Fibroblast of skin of back (primary cell): ENCODE measurements at places on chromosomes 7 and 10.

DNA sequence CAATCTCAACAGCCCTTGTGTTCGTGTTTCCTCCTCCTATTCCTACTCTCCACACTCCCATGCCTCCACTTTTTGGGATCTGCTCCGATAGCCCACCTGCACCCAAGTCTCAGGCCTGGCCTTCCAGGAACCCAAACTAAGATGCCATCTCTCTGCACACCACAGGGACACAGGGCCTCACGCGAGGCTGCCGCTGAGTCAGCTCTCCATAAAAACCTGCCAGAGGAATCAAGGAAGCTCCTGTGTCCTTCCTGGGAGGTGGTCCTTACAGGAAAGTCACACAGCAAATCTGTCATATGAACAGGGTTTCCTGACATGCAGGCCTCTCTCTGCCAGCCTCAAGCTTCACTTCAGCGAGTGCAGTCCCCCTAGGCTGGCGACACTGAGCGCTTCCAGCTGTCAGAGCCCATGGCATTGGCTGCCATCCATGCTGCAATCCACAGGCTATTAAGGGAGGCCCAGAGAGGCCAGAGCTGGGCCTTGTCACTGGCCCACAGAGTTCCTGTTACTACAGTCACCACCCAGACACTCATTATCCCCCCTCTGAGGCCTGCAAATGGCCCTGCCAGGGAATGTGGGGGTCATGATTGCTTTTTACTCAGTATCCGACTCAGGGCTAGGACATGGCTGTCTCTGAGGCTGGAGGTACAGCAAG lies 151.4 kb downstream of the OAT start:
- peak; percentile 56 for DNase-seq

- no peak for DNase-seq
Observed at GRCh38 chr7:33964417-33965182, 59.3 kb downstream of the BMPER start.

DNA sequence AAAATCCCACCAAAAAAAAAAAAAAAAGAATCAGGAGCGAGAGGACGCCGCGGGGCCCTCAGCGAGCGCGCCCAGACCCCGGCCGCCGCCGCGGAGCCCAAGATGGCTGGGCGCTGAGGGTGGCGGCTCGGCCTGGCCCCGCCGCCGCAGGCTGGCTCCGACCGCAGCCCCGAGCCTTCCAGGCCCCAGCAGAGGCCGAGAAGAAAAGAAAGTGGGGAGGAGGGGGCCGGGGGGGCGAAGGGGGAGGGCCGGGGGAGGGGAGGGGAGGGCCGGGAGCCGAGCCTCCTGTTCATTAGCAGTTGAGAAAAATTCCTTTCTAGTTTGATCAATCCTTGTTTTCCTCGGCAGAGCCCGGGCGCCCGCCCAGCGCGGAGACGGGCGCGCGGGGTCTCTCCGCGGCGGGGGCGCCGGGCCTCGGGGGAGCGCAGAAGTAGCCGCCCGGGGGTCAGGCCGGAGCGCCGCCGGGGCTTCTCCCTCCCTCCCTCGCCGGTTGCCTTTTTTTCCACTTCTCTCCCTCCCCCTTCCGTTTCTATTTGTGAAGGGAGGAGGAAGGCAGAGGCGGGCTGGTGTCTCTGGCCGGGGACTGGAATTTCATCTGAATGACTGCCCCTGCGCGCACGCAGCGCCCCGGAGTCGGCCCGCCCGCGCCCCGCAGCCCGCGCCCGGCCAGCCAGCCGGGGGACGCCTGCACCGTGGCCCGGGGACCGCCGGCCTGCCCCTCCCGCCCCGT lies 778 bp upstream of the TRIM8 start:
- peak; percentile 87 for DNase-seq

DNA sequence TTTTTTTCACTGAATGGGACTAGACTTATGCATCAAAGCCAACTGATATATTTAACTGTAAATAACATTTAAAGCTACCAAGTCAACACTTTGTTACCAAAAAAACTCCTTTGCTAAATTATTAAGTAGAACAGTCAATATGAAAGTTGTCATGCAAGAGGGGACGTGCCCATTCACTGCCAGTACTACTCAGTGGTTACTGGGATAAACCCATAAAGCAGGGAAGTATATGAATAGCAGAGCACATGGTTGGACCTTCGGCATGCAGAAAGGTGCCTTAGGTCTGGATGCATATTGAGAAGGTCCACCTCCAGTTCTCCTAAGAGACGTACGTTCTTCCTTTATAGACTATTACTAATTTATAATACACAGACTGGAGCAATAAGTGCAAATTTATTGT lies 120.1 kb downstream of the SVOPL start:
- DNase-seq, result no peak

DNA sequence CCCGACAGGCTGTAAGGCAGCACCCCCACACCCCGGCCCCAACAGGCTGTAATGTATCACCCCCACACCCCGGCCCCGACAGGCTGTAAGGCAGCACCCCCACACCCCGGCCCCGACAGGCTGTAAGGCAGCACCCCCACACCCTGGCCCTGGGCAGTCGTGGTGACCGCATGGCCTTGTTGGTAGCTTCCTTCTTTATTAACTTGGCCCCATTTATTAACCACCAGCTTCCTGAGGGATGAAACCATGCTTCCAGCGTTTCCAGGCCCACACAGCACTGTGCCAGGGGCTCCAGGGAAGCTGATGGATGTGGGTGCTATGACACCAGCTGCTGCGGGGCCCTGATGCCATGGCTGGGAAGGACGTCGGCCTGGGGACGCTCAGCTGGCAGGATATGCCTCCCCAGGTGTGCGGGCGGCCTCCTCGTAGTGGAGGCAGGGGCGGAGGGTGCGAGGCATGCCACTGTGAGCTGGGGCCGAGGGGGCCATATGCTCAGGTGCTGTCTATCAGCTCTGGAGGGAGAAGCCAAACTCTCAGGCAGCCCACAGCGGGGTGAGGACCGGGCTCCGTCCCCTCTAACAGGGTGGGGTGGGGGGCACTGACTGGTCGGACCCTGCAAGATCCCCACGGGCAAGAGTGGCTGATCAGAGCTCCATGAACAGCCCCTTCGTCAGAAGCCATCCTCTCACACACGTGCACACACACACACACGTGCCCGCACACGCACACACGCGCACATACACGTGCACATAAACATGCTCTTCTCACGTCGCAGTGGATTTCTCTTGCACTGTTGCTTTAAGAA lies 311.0 kb downstream of the PTPRN2 start:
- no peak for DNase-seq

DNA sequence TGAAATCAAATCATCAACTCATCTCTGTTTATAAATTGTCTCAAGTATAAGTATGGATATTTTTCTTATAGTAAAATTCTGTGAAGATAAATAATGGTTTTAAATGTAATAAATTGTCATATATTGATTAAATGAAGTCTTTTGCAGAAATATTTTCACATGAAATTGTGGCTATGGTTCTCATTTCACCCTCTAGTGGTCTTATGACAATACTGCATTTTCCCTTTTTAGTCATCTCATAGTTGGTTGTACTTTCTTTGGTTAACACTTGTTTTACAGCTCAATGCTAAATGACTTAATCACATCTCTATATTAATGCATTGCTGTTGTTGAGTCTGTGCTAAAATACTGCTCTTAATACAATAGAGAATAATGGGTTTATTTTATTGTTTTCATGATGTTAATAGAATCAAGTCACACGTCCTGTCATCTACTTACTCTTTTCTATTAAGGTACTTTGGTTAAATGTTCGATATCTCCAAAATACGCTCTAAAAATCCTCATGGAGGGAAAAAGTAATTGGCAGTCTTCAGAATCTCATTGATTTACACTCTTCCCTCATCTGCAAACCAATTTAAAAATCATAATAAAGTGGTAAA lies 38.0 kb upstream of the CACNA2D1 start:
- DNase-seq, result peak; percentile 23

DNA sequence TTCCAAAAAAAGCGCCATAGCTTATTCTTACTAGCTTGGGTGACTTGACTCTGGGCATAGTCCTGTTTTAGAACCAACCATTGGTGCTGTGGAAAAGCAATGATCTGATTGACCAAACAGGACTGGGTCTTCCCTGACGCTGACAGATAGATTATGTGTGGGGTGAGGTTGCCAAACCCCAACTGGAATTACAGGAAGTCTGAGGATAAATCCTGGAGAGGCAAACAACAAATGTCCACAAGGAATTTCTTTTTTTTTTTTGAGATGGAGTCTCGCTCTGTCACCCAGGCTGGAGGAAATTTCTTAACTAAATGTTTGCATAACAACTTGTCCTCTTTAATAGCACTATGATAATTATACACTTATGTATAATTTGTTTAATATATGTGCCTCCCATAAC lies 19.2 kb downstream of the GCC1 start:
- DNase-seq, result no peak
